ENCODE measurements at places on chromosomes 2 and 18. TPM values are rescaled to one million over a fixed set of nuclear protein-coding genes. Genes with fewer than 3 reads are reported as not detected.

GRCh38 chr2:611519-611918 lies 65.7 kb downstream of the TMEM18 start:
- no peak for DNase-seq

DNA sequence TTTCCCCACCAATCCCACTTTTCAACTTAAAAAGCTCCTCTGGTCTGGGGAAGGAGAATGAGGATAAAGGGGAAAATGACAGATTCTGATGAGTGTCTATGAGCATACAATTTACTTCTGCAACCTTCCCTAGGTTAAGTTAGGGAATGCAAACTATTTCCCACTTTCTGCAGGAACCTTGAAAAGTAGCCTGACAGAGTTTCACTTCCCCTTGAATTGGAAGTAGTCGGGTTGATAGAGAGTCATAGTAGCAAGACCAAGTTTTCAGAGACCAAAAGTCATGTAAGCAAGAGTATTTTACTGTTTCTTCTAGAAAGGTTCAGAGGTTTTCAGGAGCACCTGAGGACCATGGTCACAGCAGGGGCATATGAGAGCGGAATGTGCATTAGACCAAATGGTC lies 815.1 kb downstream of the CPS1 start:
- no peak for DNase-seq

GRCh38 chr2:241072151-241072550 lies 29.9 kb downstream of the MTERF4 start:
- no peak for DNase-seq

DNA sequence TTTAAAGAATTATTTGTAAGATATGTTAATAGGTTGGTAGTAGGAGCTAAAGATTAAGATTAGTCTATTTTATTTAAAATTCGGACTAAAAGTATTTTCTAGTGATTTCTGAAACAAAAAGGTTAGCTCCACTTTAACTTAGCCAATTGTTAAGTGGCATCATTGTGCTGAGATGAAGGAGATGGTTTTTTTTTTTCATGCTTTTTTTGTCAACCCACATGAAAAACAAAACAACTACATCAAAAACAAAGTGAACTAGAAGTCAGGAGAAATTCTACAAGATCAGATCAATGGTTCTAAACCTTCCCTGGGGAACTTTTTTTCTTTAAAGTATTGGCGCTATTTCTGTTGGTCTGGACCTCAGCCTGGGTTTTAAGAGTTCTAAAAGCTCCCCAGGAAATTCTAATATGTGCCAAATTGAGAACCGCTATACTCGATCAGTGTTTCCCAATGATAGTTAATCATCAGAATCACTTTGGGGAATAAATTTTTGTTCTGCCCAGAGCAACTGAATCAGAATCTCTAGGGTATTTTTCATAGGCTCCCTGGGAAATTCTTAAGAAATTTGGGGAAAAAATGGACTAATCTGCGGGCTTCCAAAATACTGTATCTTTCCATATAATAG lies 2.3 kb downstream of the ZC3H6 start:
- no peak for DNase-seq

DNA sequence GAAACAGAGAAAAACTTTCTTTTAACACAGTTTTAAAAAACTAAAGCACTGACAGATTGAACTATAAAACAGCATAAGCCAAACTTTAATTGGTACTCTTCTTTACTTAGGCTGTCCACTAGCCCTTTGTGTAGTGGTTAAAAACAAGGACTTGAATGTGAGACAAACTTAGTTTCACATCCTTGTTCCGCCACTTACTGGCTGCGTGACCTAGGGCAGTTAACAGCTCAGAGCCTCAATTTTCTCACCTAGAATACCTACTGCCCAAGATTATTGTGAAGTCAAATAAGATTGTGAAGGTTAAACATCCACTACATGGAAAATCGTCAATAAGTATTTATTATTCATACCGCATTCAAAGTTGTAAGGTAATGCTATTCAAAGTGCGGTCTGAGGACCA lies 2.0 kb downstream of the WDR35 start:
- no peak for DNase-seq

DNA sequence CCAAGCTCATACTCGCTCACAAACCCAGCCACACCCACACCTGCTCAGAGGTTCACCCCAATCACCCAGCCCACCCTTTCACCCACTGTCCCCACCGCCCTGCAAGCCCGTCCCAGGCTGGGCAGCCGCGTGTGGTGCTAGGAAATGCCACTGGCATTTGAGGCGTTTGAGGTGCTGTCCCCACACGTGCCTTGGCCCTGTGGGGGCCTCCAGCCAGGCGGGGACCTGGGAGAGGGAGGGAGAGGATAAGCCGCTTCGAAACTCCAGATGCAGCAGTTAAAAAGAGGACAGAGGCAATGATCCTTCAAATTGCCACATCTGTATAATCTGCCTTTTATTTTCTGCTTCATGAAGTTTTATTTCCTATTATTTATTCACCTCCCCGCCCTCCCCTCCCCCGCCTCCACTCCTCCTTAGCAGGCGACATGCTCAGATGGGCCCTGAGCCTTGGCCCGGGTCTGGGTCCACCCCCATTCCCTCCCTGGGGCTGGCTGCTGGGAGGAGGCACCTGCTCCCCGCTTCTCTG lies 35.9 kb downstream of the PSD4 start:
- no peak for DNase-seq

DNA sequence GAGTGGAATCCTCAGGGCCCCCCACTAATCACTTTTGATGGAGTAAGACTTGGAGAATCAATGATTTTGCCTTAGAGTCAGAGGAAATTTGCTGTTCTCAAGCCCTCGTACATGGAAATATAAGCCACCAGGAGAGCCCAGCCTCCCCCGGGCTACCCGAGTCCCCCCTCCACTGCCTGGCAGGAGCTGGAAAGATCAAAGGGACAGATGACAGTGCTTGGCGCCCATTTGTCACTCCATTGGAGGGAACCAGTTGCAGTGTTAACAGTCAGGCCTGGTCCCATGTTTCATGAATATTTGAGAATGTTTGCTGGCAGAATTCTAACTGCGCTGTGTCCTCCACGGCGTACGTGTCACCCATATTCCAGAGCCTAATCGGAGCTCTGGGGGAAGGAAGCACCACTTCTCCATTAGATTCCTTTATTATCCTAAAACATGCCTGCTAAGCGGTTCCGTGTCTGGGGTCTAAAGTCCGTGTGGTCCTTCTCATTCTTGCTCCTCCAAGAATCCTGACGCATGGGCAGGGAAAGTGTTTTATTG lies 202.4 kb downstream of the KLHL29 start:
- no peak for DNase-seq

DNA sequence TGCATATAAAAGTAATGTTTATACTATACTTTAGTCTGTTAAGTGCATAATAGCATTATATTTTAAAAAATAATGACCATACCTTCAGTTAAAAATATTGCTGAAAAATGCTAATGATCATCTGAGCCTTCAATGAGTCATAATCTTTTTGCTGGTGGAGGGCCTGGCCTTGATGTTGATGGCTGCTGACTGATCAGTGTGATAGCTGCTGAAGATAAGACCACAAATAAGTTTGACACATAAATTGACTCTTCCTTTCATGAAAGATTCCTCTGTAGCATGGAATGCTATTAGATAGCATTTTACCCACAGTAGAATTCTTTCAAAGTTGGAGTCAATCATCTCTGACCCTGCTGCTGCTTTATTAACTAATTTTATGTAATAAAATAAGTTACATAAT lies 128.4 kb upstream of the CCDC85A start:
- DNase-seq, result no peak

- DNase-seq, result no peak
Observed at GRCh38 chr2:177783091-177783490, 289.5 kb downstream of the PDE11A start.

DNA sequence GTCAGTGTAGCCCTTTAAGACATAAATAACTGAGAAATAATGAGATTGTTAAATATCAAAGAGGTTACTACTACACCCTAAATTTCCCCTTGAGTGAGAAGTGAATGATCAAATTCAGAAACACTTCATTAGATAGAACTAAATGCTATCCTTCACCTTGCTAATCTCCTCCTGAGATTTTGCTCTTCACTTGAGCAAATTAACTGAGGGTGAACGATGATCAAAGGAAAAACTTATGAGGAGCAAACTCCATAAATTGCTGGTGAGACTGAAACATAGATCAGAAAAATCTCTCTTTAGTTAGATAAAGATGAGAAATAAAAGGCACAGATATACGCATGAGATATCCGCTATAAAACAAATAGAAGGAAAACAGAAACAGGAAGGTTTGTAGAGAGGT lies 63.1 kb upstream of the TANC1 start:
- DNase-seq, result no peak

- DNase-seq, result no peak
Observed at GRCh38 chr18:22020867-22021370, 148.5 kb upstream of the GATA6 start.

GRCh38 chr18:8771930-8772329 lies 66.6 kb downstream of the MTCL1 start:
- peak; percentile 71 for DNase-seq

DNA sequence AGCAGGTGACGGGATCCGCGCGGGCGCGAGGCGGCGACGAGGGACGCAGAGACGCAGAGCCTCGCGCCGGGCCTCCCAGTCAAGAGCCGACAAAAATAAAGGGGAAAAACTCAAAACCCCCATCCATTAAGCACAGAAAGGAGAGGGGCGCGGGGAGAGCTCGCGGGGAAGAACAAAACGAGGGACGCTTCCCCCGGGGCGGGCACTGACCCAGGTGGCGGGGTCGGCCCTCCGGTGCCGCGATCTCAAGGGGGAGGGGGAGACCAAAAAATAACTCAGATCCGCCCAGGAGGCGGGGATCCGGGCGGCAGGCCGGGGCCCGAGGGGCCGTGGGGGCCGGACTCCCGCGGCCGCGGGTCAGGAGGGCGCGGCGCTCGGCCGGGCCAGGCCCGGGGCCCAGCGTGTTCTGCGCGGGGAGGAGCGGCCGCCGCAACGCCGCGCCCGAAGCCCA lies 597 bp downstream of the RNF103 start:
- peak; percentile 79 for DNase-seq

DNA sequence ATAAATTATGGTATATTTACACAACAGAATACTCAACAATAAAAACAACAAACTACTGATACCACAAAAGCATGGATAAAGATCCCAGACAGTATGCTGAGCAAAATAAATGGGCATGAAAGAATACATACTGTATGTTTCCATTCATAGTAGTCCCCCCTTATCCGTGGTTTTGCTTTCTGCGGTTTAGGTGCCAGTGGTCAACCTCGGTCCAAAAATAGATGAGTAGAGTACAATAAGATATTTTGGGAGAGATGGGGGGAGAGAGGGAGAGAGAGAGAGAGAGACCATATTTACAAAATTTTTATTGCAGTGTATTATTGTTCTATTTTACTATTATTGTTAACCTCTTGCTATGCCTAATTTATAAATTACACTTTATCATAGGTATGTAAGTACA lies 21.0 kb upstream of the TGFA start:
- DNase-seq, result no peak

- no peak for DNase-seq
Observed at GRCh38 chr2:38290332-38290731, 86.7 kb downstream of the ATL2 start.

Gene MDH1B
- 1.9 TPM for total RNA-seq

Gene STPG4
- 0.89 TPM for total RNA-seq

Gene ALK
- 0.18 TPM for total RNA-seq

Gene DUSP2
- total RNA-seq, result 7.3 TPM

Gene TACR1
- 9.7 TPM for total RNA-seq

Gene FER1L5
- 0.71 TPM for total RNA-seq

Gene COL4A4
- total RNA-seq, result 7.4 TPM

Gene INHA
- 0.53 TPM for total RNA-seq

Gene TMEM247
- total RNA-seq, result not detected

Gene MC4R
- total RNA-seq, result not detected

All from sciatic nerve (tissue), 2 donors.